ENCODE measurements at places on chromosomes 1 and 21.

- DNase-seq: no peak
Measured at GRCh38 chr1:57882072-57882471, 458.2 kb upstream of the DAB1 start.

DNA sequence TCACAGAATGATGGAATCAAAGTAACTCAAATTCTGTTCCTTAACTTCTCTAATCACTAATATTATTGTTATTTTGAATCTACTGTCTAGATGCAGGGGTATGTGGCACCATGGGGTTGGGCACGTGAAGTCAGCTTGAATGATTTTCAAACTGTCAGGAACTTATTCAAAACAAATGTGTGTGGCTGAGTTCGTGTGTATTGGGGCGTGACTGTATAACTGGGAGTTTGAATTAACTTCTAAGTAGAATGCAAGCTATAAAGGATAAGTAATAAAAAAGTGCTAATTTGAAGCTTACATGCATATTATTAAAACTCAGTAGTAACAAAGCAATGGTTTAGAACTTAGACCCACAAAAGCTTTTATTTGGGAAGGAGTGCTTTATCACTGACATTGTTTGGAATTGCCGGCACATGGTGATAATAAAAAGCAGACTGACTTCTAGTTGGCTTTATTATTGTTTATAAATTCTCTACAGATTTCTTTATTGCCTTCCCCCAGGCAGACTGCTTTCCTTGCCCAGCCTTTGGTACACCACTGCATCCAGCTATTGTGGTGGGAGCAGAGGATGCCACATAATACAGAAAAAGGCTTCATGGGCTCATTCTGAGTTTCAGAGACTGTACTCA, 84.3 kb downstream of the TENT5C start:
- DNase-seq: no peak

DNA sequence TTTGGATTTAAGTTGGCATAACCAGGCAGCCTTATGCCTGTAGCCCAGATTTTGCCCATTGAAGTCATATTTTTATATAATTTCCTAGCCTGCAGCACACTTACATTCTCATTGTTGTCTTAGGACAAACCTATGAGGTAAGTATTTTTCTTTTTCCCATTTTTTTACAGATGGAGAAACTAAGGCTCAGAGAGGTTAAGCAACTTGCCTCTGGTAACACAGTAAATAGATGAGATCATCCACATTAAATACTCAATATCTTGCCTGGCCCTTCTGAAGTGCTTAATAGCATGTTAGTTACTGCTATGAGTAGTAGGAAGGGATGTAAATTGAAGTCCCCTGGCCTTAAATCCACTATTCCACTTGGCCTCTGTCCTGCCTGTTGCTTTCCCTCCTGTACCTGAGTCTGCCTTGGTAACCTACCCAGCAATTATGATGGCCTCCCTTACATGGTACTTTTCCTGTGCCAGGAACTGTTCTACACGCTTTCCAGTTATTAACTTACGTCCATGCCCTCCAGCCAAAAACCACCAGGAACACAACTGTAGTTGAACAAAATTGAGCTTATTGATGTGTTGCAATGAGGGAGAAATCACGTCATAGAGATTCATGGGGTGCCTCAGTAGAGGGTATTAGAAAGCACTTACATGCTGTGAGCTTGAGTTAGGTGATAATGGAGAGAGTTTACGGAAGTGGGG, 111.6 kb upstream of the FGGY start:
- no peak for DNase-seq

DNA sequence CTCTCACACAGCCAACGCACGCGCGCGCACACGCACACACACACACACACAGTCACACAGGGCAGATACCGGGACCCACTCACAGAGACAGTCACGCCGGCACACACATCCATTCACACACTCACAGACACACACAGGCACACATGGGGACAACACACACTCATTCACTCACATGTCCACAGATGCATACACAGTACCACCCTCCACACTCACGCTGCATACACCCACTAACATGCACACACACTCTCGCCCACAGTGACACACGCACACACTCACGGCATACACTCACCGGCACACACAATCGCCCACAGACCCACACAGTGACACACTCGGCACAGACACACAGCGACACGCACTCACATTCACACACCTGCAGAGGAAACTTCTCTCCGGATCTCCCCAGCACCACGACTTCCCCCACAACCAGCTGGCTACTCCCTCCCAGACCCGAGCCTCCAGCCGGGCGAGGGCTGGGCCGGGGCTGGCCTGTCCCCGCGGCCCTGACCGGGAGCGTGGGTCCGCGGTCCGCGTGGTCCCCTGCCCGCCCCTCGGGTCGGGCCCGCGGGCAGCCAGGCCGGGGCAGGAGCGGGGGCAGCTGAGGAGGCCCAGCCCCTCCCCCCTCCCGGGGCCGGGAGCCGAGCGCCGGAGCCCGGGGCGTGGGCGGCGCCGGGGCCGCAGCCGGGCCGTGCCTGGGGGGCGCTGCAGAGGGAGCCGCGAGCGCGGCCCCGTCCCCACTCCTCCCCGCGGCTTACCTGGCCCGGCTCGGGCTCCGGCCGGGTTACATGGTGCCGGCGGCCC, 552 bp downstream of the DLGAP3 start:
- DNase-seq: no peak

DNA sequence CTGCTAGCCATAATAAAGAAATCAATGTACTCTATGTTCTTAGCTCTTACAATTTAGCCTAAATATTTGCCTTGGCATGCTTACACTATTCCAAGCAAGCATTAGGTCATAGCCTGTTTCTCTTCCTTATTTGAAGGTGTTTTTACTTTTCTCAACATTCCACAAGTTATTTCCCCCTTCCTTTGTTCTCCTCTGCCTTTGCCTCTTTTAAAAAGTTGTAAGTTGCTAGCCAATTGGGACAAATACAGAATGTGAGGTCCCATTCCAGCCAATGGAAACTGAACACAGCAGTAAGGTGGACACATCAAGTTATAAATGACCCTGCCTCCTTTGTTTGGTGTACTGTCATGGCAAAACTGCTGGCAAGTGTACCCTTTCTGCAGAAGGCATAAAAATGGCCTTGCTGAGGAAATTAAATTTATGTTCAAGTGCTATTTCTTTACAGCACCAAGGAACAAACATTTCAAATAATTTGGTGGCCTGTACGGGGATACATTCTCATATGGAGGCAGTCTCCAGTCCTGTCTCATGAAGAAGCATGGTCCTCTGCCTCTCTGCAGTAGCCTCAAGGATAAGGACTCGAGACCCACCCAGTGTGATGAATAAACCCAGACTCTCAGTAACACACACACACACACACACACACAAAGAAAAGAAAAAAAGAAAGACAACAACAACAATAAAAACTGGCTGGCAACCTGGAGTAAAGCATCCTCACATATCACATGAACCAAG, 28.8 kb upstream of the FMO1 start:
- DNase-seq: no peak

GRCh38 chr21:31847761-31848160, 25.1 kb upstream of the HUNK start:
- no peak for DNase-seq

- no peak for DNase-seq
Measured at GRCh38 chr1:228362884-228363450, 43.7 kb downstream of the TRIM11 start.

DNA sequence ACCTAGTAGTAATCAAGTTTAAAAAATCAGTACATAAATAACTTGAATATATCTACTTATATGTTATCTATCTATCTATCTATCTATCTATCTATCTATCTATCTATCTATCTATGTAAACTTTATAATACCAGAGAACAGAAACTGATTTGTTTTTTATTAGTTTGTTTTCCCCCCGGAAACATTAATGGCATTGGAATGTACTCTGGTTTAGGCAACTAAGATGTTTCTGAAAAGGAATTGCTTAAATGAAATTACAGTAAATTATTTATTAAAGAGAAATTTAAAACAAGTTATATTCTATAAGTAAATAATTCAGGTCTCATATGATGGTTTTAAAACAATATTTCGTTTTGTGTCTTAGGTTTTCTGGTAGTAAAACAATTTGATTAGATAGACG, 681.0 kb upstream of the ADAMTS5 start:
- no peak for DNase-seq

GRCh38 chr1:196121181-196121580, 487.1 kb downstream of the KCNT2 start:
- no peak for DNase-seq

DNA sequence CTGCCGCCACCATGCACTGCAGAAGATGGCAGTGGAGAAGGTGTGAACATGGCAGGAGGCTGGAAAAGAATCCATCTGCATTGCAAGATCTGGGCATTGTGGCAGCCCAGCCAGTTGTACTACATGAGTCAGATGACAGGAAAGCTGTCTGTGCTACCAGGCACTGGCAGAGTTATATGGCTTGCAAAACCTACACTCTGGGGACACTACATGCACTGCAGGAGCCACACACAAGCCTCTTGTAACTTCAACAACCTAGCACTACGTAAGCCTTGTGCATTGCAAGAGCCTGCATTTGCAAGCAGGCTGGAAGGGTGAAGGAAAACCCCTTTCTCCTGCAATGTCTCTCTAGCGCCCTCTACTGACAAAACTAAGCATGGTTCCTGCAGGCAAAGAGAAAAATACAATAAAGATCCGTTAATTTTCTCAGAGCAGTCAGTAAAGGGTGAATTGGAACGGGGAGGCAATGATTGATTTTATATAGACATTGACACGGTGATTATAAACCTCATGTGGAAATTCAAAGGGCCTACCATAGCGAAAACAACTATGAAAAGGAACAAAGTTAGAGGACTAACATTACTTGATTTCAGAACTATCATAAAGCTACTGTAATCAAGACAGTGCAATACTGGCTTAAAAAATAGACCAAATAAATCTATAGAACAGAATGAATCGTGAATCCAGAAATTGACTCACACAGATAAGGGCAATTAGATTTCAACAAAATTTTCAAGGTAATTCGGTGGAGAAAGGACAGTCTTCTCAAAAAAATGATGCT, 26.2 kb upstream of the DYNLT5 start:
- peak; percentile 61 for DNase-seq

DNA sequence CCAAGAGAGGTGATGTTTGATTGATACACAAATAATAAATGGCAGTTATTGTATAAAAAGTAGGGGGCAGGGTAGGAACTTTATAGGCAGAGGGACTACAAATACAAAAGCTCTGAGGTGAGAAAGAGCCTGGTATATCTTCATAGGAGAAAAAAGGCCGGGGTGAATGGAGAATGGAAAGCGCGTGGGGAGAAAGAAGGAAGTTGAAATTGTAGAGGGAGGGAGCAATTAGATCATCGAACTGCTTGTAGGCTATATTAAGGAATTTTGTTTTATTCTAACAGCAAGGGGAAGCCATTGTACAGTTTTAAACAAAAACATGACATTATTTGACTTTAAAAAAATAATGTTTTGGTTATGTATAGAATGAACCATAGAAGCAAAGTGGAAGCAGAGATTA, 147.4 kb downstream of the PDE4B start:
- no peak for DNase-seq

- no peak for DNase-seq
Measured at GRCh38 chr1:57067863-57068262, 102.0 kb upstream of the C8B start.

- no peak for DNase-seq
Measured at GRCh38 chr21:16309250-16309971, 579.6 kb downstream of the USP25 start.

DNA sequence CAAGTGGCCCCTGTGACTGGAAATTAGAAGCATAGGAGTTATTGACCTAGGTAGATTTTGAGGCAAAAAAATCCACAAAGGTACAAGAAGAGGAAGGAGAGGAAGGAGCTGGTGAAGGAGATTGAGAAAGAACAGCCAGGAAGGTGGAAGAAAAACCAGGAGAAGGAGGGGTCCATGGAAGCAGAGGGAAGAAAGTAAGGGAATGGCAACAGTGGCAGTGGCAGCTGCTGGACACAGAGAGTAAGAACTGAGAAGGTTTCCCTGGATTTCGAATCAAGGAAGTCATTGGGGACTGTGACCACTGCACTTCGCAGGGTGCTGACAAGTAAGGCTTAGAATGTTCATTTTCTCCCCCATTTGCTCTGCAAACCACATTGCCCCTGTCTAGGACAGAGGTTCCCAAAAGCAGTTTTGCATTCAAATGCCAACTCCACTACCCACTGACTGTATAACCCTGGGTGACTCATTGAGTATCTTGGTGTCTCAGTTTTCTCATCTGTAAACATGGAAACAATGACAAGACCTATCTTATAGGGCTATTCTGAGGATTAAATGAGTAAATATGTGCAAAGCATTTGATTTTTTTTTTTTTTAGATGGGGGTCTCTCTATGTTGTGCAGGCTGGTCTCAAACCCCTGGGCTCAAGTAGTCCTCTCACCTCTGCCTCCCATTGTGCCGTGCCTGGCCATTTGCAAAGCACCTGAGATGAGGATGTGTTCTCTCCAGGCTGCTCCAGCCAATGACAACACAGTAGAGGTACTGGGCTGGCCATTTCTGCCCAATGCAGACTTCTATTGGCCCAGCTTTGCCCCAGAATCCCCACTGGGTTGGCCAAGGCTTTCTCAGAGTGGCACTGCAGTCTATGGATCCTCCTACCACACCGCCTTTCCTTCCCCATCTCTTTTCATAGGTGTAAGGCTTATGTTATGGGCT, 9.3 kb upstream of the CAPN2 start:
- no peak for DNase-seq

GRCh38 chr1:53567851-53568250, 108.7 kb downstream of the DMRTB1 start:
- DNase-seq: no peak

- DNase-seq: no peak
Measured at GRCh38 chr1:162197041-162197531, 127.6 kb downstream of the NOS1AP start.

- DNase-seq: no peak
Measured at GRCh38 chr1:12231276-12231595, 1.4 kb downstream of the VPS13D start.

GRCh38 chr21:45541221-45542039, 810 bp downstream of the SLC19A1 start:
- no peak for DNase-seq

DNA sequence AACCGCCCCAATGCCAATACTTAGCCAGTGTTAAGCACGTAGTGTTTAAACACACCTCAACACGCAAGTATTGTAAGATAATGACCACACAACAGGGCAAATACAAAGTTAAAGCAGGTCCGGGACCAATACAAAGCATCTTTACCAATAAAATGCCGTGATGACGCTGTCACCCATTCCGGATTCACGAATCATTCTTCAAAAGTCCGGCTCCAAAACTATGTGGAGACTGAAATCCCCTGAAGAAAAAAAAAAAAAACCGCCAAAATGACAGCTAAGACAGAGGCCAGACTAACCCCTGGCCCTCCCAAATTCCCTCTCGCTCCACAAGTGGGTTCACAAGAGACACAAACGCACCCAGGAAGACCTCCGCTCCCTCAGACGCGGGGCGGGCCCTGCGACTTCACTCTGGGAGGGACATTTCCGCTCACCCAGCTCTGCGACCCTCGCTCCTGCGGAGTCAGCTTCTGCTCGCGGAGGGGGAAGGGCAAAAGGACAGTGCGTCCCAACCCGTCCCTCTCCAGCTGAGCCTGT, 625 bp upstream of the DARS2 start:
- DNase-seq: peak; percentile 72

DNA sequence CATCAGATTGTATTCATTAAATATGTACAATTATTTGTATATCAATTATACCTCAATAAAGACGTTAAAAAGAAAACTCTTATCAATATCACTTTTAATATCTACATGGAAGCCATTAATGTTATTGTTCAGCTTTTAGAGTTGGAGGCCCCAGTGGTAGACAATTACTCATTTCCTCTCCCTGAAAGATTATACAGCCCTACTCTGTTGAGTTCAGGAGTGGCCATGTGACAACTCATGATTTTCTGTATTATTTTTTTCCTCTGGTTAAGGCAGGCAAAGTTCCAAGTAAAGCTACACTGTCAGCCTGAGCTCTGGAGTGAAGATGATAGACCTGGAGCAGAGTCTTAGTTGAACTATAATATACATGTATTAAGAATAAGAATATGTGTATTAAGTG, 247.9 kb upstream of the B3GALT2 start:
- DNase-seq: no peak
